Stimulated activated CD4-positive, alpha-beta T cell treated with anti-CD3 and anti-CD28 coated beads, Interleukin-1b, Interleukin-23, amount 100 ng/mL, for 1 hour (primary cell): ENCODE measurements at places on chromosomes 13 and 19.

- DNase-seq: no peak
Measured at GRCh38 chr13:59471106-59471505, 692.6 kb downstream of the DIAPH3 start.

- DNase-seq: no peak
Measured at GRCh38 chr19:29800100-29800825, 11.5 kb upstream of the CCNE1 start.

DNA sequence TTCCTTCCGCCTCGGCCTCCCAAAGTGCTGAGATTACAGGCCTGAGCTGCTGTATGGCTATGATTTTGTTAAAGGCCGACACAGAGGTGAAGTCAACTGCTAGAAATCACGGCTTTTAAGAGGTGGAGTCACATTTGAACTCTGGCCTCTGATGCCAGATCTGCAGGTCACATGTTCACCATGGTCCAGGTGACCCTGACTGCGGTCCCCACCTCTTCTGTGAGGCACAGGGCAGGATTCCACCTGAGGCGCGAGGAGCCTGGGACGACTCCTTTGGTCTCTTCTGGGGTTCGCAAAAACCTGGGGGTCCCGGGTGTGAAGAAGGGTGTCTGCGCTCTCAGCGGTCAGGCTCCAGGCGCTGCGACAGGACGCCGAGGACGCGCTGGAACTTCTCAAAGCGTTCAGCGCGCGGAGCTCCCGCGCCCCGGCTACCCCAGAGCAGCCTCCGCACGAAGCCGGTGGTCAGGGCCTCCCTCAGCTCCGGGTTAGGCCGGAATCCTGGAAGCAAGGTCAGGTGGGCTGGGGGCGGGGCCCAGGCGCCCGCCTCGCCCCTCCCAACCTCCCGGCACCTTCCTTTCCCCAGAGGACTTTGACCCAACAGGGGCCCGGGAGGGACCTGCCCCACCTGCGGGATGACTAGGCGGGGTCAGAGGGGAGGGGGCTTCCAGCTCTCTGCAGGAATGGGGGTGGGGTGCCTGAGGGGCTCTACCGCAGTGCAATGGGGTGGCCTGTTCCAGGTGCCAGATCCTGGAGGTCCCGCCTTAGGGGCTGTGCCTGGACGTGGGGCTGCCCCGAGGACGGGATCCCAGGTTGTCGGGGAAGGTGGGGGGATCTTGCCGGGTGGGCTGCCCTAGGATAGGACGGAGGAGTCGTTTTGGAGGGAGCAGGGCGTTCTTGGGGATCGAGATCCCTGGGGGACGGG, 13.0 kb downstream of the TRIP10 start:
- DNase-seq: no peak

DNA sequence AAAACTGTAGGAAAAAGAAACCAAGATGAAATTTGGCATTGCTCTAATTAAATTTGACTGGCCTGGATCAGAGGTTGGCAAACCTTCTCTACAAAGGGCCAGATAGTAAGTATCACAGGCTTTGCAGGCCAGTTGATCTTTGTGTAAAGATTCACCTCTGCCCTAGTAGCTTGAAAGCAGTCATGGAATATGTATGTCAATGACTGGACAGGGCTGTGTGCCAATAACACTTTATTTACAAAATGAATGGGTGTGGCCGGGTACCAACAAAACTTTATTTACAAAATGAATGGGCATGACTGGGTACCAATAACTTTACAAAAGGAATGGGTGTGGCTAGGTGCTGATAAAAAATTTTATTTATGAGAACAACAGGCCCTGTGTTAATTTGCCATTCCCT, 20.0 kb downstream of the SIN3B start:
- no peak for DNase-seq

GRCh38 chr19:15194938-15195337, 5.9 kb downstream of the NOTCH3 start:
- DNase-seq: no peak

GRCh38 chr13:39379118-39379517, 223.9 kb downstream of the LHFPL6 start:
- DNase-seq: no peak

DNA sequence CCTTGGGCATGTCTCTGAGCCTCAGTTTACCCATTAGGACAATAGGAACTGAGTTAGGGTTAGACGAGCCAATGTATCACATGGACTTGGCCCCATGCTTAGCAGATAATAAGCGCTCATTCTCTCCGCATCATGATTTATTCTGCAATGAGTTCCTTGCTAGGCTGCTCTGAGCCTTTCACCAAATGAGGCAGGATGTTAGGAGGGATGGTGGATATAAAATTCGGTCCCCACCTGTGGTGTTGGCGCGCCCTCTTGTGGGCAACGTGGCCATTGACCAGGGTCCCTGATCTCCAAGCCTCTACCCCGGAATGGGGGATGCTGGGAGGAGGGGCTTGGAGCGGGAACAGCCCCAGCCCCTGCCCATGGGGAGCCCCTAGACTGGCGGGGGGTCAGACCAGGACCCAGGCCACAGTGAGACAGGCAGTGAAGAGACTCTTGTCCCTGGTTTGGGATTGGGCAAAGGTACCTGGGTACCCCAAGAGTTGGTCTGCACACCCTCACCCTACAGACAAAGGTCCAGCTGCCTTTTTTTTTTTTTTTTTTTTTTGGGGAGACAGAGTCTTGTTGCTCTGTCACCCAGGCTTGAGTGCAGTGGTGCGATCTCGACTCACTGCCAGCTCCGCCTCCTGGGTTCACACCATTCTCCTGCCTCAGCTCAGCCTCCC, 43.9 kb downstream of the CERS4 start:
- DNase-seq: peak; percentile 79

- DNase-seq: no peak
Measured at GRCh38 chr13:27481766-27482165, 31.4 kb upstream of the MTIF3 start.

DNA sequence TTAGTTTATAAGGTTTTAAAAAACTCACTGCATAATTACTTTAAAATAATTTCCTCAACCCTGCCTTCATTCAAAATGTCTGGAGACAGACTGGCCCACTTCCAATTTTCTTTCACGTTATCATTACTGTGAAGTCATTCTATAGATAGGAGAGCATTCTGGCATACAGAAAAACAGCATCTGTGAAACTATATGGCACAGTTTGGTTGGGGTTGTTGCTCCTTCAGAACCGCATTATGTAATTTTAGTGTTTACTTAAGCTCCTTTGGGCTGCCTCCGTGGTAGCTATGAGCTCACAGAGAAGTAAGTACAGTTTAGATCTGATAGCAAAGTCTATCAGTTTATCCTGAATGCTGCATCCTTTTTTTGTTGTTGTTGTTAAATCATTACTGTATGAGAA, 104.3 kb downstream of the KCNRG start:
- no peak for DNase-seq

DNA sequence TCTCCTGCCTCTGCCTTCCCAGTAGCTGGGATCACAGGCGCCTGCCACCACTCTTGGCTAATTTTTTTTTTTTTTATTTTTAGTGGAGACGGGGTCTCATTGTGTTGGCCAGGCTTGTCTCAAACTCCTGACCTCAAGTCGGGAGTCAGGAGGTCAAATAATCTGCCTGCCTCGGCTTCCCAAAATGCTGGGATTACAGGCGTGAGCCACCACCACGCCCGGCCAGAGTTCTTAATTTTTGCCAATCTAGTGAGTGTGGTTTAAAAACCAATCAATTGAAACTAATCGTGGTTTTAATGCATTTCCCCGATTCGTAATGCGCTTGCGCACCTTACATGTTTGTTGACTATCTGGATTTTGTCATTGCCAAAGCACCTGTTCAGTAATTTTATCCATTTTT, 37.0 kb downstream of the SKA3 start:
- DNase-seq: no peak

- DNase-seq: no peak
Measured at GRCh38 chr13:38965281-38965680, 25.4 kb downstream of the STOML3 start.

GRCh38 chr19:35240327-35240726, 8.5 kb upstream of the LSR start:
- DNase-seq: no peak

DNA sequence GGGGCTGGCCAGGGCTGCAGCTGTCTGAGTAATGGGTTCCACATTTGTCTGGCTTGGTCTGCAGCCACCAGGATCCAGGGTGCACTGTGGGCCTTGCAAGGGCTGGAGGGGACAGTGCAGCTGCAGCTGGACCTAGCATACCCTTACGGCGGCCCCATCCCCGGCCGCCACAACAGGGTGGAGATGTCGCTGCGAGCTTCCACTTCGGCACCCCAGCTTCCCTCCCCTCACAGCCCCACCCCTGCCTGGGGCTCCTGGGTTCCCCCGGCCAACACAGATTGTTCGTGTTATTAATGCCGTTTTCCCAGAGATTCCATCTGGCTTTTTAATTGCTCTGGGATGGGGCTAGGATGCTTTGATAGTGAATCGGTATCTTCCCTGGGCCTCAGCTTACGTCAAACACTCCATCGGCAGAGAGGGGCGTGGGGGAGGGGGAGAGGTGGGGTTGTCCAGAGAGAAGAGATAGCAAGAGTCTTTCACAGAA, 5.8 kb downstream of the CEBPA start:
- no peak for DNase-seq

- peak; percentile 55 for DNase-seq
Measured at GRCh38 chr19:2476451-2477140, 669 bp downstream of the GADD45B start.

GRCh38 chr13:99962242-99962641, 9.3 kb downstream of the ZIC5 start:
- DNase-seq: no peak

GRCh38 chr19:17861542-17862402, 2.1 kb downstream of the RPL18A start:
- no peak for DNase-seq

DNA sequence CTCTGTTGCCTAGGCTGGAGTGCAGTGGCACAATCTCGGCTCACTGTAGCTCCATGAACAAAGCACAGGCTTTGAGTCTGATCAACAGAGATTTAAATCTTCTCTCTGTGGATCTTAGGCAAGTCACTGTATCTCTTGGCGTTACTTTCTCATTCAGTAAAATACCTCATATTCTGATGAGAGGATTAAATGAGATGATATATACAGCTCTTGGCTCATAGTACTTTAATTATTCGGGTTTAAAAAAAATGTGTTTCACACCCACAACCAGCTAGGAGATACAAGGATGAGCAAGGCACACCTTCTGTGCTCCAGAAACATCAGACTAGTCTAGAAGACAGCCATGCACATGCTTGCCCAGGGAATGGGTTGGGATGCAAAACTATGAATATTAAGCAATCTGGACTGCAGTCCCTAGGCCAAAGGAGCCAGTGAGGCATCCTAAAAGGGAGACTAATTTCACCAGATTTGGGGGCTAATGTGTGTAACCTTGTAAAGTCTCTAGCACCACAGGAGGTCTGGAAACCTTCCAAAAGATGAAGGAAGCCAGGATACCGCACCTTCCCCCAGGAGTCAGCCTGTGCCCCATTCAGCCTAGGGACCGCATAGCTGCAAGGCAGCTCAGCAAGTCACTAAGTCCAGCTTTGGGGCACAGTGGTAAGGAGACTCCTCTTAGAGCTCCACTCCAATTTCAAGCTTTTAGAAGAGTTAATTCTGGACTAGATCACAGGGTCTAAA, 2.5 kb downstream of the VPS36 start:
- DNase-seq: no peak

GRCh38 chr13:25171170-25171516, 945 bp downstream of the AMER2 start:
- DNase-seq: no peak

DNA sequence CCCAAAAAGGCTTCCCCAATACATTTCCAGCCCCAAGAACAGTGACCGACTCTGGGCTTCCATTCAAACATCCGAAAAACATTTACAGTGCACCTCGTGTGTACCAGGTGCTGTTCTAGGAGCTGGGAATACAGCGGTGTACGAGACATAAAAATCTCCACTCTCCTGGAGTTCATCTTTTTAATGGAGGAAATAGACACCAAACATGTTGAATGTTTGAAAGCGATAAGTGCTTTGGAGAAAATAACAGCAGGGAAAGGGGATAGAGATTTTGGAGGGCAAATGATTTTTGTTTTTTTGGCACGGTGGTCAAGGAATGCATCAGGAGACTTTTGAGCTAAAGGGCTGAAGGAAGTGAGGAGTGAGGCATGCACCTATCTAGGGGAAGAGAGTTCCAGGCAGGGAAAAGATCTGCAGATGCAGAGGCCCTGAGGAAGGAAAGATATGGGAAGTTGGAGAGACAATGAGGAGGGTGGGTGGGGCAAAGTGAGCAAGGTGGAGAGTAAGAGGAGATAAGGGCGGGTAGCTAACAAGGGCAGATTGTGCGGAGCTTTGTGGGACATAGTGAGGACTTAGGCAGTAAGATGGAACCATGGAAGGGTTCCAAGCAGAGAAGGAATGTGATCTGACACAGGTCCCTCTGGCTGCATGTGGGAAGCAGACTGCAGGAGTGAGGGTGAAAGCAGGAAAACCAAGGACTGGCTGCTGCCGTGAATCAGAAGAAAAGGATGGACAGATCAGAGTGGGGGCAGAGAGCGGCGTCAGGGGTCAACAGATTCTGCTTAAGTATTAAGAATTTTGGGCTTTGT, 703 bp upstream of the FBL start:
- DNase-seq: no peak

GRCh38 chr19:33691736-33692135, 70.0 kb downstream of the CHST8 start:
- DNase-seq: no peak

GRCh38 chr19:50357178-50358100, 8.0 kb downstream of the NAPSA start:
- DNase-seq: peak; percentile 55

DNA sequence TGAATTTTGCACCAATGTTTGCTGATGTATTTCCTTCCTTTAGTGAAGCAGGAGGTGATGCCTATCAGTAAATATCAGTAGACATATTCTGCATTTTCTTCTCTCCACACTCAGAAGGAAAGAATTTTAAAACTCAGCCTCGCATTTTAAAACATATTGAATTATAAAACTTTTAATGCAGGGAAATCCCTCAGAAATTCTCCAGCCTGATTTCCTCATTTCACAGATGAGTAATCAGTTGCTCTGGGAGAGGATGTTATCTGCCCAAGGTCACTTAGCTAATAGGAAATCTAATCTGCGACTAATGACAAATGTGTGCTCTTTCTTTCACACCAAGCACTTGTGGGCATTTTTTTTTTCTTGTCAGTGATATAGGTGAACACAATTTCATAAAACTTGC, 320.6 kb downstream of the ITGBL1 start:
- no peak for DNase-seq

- DNase-seq: no peak
Measured at GRCh38 chr13:44855860-44856259, 133.4 kb downstream of the NUFIP1 start.

DNA sequence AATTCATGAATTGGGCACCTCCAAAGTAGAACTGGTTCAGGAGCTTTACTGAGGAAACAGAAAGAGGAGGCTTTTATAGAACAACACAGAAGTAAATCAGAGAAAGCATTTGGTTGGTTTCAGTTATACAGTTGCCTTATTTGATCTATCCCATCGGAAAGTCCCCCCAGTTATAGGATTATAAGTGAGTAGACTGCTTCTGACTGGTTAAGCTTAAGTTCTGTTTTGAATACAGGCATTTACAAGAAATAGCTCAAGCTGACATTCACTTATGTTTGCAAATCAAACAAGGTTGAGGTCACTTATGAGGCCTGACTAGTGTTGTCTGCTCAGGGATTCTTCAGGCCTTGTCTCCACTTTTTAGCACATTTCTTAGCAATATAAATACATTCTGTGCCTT, 857.4 kb downstream of the EFNB2 start:
- no peak for DNase-seq
